ENCODE measurements at places on chromosomes 6 and 20.

- DNase-seq: peak; percentile 36
Measured at GRCh38 chr20:35091816-35092523, 637 bp downstream of the TRPC4AP start.

DNA sequence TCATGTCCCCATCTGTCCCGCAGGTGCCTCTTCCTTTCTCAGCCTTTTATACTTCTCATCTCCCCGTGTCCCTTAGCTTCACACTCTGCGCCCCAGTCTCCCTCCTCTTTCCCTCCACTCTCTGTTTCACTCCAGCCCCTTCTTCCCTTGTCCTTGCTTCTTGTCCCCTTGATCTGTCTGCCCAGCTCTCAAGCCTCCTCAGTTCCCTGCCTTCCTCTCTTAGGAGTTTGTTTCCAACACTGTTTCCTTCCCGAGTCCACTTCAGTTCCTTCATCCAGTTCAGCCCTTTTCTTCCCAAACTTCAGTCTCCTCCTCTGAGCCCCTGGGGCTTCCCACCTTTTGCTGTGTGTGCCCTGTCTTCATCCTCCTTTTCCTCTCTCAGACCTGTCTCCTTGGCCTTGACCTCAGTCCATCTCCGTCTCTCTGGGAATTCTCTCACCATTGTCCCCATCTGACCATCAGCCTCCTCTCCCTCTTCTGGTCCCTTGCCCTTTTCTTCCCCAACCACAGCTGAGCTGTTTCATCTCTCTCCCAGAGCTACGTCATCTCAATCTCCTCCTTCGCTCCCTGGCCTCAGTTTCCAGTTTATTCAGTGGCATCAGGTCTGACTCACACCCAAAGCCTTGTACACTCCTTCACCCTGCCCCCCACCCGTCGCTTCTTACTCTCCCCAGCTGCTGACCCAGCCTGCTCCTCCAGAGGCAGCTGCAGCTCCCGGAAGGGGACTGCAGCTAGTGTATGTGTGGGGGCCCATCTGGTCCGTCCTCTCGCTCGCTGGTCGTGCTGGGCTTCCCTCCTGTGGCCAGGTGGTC lies 2.7 kb upstream of the DDR1 start:
- DNase-seq: no peak

DNA sequence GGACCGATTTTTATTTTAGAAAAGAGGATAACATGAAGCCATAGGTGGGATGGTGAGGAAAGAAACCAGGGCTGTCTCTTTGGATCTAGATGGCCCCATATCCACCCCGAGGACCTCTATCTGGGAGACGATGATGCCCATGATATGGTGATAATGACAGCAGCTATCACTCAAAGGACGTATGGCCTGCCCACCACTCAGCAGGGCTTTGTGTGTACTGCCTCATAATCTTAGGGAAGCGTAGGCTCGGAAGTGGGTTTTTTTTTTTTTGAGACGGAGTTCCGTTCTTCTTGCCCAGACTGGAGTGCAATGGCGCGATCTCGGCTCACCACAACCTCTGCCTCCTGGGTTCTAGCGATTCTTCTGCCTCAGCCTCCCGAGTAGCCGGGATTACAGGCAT lies 8.2 kb upstream of the TAF8 start:
- no peak for DNase-seq

DNA sequence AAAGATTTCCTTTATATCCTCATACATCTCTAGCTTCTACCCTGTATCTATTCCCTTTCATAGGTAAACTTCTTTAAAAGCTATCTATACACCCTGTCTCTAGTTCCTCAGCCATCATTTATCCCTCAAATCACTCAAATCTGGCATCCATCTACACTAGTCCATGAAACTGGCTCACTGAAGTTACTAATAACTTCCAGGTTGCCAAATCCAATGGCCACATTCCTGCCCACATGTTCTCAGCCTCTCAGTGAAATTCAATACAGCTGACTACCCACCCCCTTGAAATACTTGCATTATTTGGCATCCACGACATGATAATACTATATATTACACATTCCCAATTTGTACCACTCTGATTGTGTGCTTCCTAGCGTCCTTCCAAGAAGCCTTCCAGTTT lies 8.7 kb downstream of the REPS1 start:
- no peak for DNase-seq

DNA sequence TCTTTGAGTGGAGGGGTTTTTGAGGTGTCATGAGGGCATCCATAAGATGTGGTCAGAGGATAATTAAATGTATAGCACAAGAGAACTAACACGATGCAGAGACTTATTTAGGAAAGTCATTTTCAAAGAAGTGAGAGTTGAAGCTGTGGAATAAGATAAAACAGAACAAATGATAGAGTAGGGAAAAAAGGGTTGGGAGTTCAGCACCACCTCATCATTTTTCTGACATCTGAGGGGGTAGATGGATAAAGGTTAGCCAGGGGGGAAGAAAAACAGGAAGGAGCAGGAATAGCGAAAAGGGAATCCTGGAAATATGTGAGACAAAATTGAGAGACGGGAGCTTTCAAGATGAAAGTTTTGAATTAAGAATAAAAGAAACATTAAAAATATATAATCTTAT lies 434.2 kb downstream of the NKAIN2 start:
- DNase-seq: no peak

- DNase-seq: no peak
Measured at GRCh38 chr6:159832946-159833345, 32.9 kb downstream of the PNLDC1 start.
